Activated CD8-positive, alpha-beta memory T cell treated with anti-CD3 and anti-CD28 coated beads, Interleukin-2, amount 10 ng/mL, durations not matched to agents 7 days and 5 days (primary cell): ENCODE measurements at places on chromosomes 5 and 9.

GRCh38 chr5:150618588-150619281 is 21.7 kb upstream of the SYNPO start:
- no peaks in the 10 kb centered on the region for H3K36me3 ChIP-seq
- H3K4me1 ChIP-seq, result peaks cover 6% of the 10 kb centered on the region
- H3K27me3 ChIP-seq, result peaks cover 16% of the 10 kb centered on the region
- no peak overlapping the region for H3K4me3 ChIP-seq
- no peak for DNase-seq
- H3K27ac ChIP-seq, result no peak overlapping the region

GRCh38 chr5:55440188-55440646 is 94.5 kb downstream of the PLPP1 start:
- no peak overlapping the region for H3K4me3 ChIP-seq
- H3K36me3 ChIP-seq, result peaks cover 9% of the 10 kb centered on the region
- no peak for DNase-seq
- H3K27me3 ChIP-seq, result no peaks in the 10 kb centered on the region
- peaks cover 3% of the 10 kb centered on the region for H3K4me1 ChIP-seq

DNA sequence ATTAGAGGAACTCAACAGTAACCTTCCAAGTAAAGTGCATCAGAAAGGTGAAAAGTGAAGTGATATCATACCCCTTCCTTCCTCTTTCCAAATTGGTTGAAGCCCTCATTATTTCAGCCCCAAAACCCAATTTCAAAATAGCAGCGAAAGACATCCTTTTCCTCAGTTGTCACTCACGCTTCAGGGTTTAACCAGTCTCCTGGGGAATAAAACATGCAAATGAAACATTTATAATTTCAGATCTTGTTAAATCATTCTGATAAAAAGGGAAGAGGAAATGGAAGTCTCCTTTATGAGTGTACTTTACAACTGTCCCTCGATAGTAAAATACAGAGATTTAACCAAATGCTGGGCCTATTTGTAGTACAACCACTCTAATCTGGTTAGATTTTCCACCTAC is 22.5 kb downstream of the TRPM6 start:
- no peak overlapping the region for H3K27ac ChIP-seq
- DNase-seq, result no peak

DNA sequence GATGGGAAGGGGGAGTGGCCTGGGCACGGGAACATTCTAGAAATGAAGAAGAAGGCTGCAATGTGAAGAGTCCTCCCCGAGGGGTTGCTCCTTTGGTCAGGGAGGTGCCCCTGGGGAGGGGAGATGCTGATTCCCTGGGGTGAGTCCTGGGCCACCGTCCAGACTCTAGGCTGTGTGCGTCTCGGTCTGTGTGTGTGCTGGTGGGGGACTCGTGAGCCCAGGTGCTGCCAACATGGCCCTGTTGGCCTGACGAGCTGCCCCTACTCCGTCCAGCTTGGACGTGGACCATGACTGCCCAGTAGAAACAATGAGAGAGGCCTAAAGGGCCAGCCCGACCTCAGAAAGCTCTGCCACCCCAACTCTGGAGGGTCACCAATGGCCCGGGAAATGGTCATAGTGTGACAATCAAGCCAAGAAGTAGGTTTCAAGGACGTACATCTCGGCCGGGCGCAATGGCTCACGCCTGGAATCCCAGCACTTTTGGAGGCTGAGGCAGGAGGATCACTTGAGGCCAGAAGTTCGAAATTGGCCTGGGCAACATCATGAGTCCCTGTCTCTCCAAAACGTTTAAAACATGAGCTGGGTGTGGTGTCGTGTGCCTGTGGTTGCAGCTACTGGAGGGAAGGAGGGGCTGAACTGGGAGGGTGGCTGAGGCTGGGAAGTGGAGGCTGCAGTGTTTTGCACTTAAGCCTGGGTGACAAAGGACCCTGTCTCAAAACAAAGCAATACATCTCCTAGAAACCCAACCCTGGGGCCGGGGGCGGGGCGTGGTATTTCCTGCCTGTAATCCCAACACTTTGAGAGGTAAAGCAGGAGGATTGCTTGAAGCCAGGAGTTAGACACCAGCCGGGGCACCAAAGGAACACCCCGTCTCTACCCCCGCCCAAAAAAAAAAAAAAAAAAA is 17.0 kb downstream of the LHX3 start:
- no peaks in the 10 kb centered on the region for H3K36me3 ChIP-seq
- peaks cover 32% of the 10 kb centered on the region for H3K27me3 ChIP-seq
- no peaks in the 10 kb centered on the region for H3K4me1 ChIP-seq
- H3K27ac ChIP-seq, result no peak overlapping the region
- DNase-seq, result no peak
- no peak overlapping the region for H3K4me3 ChIP-seq

GRCh38 chr5:108472237-108472636 is 90.3 kb upstream of the FBXL17 start:
- no peaks in the 10 kb centered on the region for H3K4me1 ChIP-seq
- H3K36me3 ChIP-seq, result no peaks in the 10 kb centered on the region
- H3K27ac ChIP-seq, result no peak overlapping the region
- no peak for DNase-seq
